ENCODE measurements at places on chromosomes 3 and 15.

DNA sequence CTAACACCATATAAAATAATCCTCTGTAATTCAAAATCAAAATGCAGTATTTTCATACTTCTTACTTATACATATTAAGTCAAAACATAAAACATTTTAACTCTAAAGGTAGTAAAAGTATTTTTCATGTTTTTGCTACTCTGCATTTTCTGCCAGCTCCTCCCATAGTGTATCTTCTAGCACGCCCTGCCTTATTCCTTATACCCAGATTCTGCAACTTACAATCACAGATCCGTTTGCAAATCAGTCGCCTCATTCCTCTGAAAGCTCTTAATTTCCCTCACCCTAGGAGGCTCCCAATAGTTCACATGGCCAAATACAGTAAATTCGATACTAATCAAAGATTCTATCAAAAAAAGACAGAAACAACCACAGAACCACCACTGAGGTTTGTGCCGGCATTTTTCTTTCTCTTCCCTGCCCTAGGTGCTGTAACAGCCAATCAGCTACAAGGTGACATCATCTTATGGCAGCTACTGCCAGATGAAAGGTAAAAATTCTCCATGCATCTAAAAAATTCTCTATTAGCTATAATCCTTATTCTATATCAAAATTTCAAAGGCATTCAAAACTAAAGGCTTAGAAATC, 72.9 kb downstream of the CLASP2 start:
- DNase-seq = no peak

DNA sequence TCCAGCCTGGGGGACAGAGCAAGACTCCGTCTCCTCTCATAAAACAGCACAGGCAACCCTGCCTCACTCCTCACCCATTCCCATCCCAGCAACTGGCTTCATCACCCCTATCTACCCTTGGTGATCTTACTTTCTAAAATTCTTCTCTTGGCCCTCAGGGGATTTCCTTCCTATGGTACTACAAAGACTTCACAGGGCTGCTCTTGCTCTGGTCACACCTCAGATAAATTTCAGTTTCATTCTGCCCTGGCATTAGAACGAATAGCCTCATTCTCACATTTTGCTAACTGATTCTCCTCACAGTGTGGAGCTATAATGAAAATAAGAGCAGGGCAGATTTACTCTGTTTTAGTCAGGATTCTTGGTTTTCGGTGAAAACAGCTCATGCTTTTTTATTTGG, 22.1 kb upstream of the CRBN start:
- no peak for DNase-seq

DNA sequence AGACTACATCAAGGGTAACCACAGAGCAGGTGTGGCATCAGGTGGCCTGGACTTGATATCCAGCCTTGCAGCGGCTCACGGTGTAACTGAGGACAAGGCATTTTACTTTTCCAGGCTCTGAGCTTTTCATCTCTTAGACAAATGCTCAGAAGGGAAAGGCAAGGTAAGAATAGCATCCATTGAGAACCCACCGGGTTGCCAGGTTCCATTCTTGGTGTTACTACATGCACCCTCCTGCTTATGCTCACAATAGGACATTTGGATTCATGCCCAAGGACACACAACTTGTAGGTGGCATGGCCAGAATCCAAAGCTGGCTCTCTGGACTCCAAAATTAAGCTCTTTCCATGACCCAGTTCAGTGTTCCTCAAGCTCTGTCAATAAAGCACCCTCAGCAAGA, 85.5 kb downstream of the CCNL1 start:
- DNase-seq = no peak

- no peak for DNase-seq
These were observed 109.0 kb upstream of the CTDSPL start for GRCh38 chr3:37752649-37753025.

- no peak for DNase-seq
These were observed 37.4 kb upstream of the SECISBP2L start for GRCh38 chr15:49083401-49084284.

GRCh38 chr3:189740156-189740555, 109.0 kb downstream of the TP63 start:
- no peak for DNase-seq

GRCh38 chr3:105674437-105675065, 194.3 kb downstream of the CBLB start:
- no peak for DNase-seq

DNA sequence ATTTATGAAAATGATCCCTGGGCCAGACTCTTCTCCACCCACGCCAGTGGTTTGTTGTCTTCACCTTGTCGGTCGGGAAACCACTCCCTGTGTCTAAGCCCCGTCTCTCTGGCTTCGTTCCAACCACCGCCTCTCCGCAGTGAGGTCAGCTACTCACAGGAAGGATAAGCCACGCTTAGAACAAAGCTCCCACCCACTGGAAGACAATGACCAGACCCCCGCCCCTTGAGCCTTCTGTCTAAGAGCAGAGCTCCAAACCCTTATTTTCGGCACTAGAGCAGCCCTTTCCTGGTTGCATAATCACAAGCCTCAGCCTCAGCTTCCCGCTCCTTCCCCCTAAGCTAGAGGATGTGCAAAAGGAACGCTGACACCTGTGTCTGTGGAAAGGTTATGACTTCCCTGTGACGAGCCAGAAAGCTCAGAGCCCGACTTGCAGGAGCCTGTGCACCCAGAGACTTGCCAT, 114.9 kb upstream of the MEF2A start:
- DNase-seq = no peak

DNA sequence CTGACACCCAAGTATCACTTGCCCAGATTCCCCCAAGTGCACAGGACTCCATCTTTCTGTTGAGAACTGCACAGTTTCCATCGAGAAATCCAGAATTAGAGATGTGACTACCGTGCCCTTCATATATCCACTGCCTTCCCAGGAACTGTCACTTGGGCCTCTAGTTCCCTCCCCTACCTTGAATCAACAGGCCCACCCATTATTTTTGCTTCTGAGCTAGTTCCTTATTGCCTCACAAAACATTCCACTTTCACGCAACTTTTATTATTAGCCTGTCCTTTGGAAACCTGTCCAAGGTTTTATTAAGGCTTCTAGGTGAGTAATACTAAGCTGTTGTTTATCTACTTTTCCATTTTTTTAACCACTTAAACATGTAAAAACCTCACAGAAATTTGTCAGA, 17.1 kb upstream of the SLC30A4 start:
- DNase-seq = no peak

DNA sequence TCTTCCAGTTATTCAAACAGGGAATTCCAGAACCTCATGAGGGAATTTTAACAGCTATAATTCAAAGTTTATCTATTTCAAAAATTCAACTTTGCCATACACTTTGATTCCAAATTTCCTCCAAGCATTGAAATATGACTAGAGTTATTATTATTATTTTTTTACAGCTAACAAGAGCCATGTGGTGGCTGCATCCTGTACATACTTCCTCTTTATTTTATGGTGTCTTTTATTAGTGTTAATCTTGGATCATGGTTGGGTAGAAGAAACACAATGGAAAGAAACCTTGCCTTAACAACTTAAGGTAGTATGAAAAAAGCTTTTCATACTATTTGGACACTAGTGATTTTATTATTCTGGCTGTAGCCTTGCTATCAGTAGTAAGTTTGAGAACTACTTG, 52.7 kb downstream of the TFG start:
- DNase-seq = no peak

GRCh38 chr15:92909136-92909781, 9.1 kb downstream of the CHD2 start:
- DNase-seq = no peak

DNA sequence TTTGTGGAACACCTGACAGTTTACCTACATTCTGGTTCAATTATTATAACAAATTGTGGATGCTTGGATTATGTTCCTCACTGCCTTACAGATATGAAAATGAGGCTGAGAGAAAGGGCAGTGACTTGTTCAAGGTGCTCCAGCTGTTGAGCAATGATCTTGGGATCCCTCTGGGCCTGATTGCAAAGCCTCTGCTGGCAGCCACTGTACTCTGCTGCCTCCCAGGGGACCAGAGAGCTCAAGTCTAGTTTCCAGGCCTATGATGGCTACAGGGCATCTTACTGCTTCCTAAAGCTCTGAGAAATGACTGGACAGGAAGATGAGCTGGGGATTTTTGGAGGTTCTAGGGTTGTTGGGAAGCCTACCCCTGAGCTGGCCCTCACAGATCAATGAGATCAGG, 2.3 kb upstream of the SHC4 start:
- DNase-seq = no peak

DNA sequence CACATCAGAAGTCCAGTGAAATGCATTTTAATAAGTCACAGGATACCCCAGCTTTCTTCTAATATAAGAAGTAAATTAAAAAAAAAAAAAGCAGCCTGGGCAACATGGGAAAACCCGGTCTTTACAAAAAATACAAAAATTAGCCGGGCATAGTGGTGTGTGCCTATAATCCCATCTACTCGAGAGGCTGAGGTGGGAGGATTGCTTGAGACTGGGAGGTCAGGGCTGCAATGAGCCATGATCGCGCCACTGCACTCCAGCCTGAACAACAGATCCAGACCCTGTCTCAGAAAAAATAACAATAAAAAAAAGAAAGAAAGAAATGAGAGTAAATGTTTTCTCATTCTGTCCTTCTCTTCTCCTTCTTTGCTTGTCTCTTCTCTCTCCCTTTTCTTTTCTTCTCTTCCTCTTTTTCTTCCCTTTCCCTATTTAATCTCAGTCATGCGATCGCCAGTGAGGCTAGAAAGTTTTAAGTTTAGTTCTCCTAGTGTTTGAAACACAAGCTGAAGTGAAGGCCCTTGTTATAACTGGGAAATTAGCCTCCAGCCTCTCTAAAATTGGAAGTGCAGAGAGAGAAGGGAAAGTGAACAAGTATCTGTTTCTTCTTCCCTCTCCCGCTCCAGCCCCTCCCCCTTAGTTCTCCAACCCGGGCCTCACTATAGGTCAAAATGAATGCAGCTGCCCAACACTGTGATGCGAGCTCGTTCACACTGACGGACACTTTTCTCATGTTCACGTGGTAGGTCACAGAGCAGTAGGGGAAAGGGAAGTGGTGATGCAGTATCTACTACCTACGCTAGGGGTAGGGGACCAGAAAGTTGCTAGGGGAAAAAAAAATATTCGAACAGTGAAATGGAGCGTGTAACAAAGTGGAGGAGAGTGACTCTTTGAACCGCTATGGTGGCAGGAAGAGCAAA, 23.5 kb upstream of the TSC22D2 start:
- DNase-seq = no peak

GRCh38 chr3:37509069-37509468, 334.7 kb upstream of the LRRFIP2 start:
- DNase-seq = no peak

GRCh38 chr15:65881766-65882434, 12.6 kb downstream of the RAB11A start:
- no peak for DNase-seq

DNA sequence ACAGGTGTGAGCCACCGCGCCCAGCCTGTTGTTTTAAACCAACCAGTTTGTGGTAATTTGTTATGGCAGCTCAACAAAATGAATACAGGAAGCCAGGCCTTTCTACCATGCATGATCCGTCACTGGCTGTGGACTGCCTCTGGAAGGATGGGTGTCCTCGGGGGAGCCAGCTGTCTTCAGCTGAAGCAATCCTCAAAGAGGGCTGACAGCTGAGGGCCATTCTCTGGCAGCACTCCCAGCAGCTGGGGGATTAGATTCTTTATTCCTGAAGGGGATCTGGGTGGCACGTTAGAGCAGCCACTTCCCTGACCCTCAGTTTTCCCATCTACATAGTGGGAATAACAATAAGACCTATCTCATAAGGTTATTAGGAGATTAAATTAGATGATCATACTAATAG, 24.4 kb downstream of the POLR2M start:
- DNase-seq = no peak

- no peak for DNase-seq
These were observed 1.9 kb downstream of the CHST2 start for GRCh38 chr3:143121241-143122088.

DNA sequence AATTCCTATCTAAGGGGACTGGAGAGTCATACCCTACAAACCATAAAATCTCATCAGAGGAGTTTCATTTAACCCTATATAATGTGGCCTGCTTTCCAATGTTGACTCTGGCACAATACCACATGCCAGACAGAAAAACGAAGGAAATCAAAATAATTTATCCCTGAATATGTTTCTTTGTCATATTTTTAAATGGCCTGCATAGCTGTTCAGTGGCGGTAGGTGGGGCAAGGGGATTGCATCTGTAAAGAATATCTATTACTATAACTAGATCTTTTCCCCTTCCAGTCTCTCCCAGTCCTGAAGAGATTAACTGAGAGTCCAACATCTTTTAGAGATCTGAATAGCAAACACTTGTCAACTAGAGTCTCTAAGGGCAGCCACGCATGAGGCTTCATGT, 278.1 kb upstream of the CTNNB1 start:
- no peak for DNase-seq

DNA sequence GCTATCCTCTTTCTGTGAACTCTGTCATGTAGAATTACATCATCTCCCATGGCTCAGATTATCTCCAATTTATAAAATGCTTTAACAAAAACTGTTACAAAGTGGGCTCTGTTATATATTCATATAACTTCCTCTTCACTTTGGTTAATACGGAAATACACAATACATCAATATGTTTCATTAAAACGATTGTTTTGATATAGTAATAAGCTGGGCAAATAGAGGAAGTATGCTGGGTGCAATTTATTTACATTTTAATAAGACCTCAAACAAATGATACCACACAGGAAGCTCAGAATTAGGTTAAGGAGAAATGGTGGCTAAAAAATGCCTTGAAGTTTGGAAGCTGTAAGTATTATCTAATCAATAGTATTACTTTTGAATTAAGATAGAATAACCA, 331.0 kb downstream of the ZBTB20 start:
- no peak for DNase-seq

- no peak for DNase-seq
These were observed 40.2 kb downstream of the GJD2 start for GRCh38 chr15:34714476-34715121.

- DNase-seq = no peak
These were observed 354.4 kb downstream of the TUSC7 start for GRCh38 chr3:117063930-117064329.

DNA sequence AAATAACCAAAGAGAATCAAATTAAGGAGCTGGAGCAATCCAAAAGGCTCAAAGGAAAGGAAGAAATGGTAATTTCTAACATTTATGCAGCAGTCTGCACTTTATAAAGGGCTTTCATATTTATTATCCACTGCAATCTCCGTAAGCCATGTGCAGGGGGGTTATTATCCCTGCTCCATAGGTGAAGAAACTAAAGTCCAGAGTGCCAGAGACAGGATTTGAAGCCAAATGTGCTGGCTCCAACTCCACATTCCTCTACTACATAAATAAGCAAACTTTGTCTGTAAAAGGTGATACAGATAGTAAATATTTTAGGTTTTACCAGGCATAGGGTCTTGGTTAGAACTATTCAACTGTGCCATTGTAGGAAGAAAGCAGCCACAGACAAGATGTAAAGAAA, 221.4 kb downstream of the MINAR1 start:
- no peak for DNase-seq

DNA sequence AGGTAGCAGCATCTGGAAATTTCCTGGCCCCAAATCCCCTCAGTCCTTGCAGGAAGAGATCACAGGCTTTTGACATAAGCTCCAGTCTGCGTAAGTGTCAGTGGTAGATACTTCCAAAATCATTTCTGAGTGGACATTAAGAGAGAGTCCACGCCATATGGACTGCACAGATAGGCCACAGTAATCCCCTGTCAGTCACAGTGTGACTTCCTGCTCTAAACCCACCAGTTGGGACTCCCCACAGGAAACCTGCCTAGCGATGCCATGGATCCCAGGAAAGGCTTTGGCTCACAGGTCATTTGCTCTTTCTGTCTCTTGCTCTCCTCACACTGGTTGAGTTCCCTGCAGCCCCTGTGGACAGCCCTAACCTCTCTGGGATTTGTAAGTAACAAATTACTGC, 28.8 kb upstream of the MKRN3 start:
- no peak for DNase-seq

Data from NCI-H1048 (cell line).